ENCODE measurements at places on chromosomes 1 and 21.
A peak's percentile ranks its signal among the peaks of the same experiment; 100 is the strongest.

DNA sequence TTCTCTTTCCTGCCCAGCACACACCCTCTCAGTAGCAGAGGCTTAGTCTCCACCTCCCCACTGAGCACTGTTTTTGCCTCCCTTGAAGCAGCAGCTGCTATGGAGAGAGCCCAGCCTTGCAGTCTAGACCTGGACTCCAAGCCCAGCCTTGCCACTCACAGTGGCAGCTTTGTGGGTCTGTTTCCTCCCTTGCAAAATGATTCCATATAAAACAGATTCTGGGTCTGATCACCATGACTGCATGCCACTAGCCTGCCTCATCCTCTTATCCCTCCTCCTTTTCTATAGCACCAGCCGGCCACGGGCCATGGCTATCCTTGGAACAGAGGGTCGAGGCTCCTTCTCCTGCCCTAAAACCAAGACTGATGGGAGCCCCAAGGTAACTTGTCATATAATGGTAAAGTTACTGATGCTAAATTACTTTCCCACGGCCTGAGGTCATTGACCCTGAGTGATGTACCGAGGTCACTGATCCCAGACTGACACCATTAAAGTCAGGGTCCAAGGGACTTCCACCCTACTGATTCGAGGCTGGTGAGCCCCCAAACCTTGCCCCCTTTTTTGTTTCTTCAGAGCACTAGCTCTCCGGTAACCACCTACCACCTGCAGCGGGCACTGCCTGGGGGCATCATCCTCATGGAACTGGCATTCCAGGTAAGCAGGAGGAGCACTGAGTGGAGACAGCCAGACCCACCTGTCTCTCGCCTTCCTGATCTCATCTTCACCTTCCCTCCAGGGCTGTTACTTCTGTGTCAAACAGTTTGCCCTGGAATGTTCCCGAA is 7.9 kb downstream of the HYI start:
- DNase-seq = no peak

- peak; percentile 50 for DNase-seq
Observed at GRCh38 chr1:68600049-68600661, 103.3 kb upstream of the DEPDC1 start.

DNA sequence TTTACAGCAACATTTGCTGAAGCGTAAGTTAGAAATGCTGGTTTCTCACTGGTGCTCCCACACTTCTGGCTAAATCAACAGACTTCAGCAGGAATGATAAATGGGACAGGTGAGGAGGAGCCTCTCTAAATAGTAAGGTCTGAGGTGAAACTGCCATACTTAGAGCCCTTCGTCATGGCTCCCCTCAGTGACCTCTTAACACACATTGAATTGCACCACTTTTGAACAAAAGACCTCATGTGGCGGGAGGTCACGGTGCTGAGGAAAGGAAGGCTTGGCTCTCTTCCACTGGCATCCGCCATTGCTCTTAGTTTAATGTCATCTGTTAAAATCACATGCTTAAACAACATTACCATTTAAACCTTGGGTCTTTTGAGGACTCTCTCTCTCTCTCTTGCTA is 3.4 kb downstream of the MAP3K7CL start:
- DNase-seq = no peak

GRCh38 chr1:200982071-200982945 is 41.2 kb downstream of the KIF21B start:
- DNase-seq = no peak

DNA sequence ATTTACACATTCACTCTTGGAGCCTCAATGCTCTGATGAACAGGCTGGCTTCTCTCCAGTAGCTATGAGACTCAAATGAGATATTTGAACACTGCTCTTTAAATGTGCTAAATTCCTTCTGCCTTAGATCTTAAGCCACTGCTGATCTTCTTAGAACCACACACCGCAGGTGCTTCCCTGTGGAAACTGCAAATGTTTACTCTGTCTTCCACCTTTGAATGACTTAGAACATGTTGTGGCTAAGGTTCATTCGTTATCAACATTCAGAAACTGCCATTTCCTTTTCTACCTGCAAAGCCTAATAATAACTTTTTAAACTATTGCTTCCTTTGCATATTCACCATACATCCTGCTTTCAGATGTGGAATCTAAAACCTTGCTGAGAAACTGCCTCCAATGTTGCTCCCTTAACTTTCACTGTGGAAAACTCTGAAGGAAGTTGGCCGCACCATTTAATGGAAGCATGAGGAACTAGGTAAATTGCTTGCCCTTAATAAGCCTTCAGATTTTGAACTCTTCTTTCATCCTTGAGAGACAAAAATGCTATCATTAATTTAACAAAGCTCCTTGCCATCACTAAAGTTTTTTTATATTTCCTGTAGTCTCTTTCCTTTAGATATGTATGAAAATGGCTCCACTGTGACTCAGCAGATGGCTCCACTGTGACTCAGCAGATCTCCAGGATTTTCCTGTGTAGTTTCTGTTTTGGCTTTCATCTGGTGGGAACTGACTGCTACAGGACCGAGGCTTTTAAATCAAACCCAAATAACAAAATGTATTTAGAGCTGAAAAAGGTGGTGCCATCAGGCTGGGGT is 143.8 kb downstream of the TNFSF18 start:
- peak; percentile 73 for DNase-seq
